ENCODE measurements at places on chromosomes 6 and 20.
A peak's percentile ranks its signal among the peaks of the same experiment; 100 is the strongest.

- no peak for DNase-seq
Observed at GRCh38 chr6:37547564-37548061, 47.9 kb upstream of the CCDC167 start.

DNA sequence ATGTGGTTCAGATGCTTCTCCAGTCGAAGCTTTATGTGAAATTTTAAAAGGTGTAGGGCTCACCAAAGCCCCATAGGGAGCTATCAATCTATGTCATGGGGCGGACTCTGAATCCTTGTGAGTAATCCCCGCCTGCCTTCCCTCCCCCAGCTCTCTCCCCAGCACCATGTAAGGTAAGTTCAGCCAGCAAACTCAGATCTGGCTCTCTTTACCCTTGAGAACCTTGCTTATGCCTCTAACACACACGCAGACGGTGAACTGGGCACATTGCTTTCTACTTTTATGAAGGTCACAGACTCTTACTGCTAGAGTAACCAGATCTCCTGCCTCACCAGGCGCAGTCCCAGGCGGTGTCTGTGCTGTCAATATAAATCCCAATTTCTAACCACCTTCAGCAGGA is 82.6 kb upstream of the CNKSR3 start:
- no peak for DNase-seq

GRCh38 chr6:168240160-168240559 is 79.4 kb downstream of the DACT2 start:
- DNase-seq: no peak

- no peak for DNase-seq
Observed at GRCh38 chr6:163038317-163038716, 310.5 kb downstream of the PACRG start.

- peak; percentile 92 for DNase-seq
Observed at GRCh38 chr20:31543966-31544598, 29.8 kb downstream of the HM13 start.

- no peak for DNase-seq
Observed at GRCh38 chr20:57320358-57320757, 9.2 kb upstream of the SPO11 start.

GRCh38 chr6:2619651-2620050 is 131.1 kb downstream of the MYLK4 start:
- no peak for DNase-seq

- DNase-seq: no peak
Observed at GRCh38 chr6:118630067-118630466, 21.3 kb downstream of the CEP85L start.

DNA sequence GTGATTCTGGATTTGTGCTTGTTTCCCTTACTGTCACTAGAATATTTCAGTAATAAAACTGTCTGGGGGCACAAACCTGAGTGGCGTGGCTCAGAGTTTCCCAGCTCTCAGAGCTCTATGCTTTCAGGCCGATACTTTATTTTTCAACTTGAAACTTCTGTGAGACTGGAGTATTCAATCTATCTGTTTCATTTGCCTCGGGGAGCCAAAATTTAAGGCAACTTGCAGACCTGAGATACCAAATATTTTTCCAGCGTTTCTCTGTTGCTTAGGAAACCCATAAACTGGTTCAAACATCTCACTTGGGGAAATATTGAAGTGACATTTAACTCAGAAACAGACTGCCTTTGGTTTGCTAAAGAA is 74.7 kb downstream of the SOBP start:
- no peak for DNase-seq

- DNase-seq: no peak
Observed at GRCh38 chr20:63407928-63408683, 47.0 kb upstream of the CHRNA4 start.

DNA sequence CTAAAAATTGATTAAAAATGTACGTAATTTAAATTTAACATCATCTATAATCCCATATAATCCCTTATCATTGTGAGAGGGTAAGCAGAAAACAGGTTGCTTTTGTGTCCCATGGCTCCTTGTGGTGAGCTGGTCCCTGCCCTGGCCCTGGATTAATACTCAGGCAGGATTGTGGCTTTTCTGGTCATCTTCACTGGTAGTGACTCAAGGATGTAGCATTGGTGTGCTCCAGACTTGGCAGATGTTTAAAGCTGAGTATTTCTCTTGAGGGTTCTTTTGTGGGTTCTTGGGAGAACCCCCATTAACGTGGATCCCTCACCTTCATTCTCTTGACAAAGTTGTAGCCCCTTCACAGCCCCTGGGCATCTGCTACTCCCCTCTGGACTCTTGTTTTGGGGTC is 39.3 kb downstream of the SNRNP48 start:
- DNase-seq: no peak

GRCh38 chr6:28634761-28635546 is 109.3 kb downstream of the GPX5 start:
- DNase-seq: no peak

GRCh38 chr6:36054415-36054814 is 26.8 kb downstream of the MAPK14 start:
- DNase-seq: no peak

DNA sequence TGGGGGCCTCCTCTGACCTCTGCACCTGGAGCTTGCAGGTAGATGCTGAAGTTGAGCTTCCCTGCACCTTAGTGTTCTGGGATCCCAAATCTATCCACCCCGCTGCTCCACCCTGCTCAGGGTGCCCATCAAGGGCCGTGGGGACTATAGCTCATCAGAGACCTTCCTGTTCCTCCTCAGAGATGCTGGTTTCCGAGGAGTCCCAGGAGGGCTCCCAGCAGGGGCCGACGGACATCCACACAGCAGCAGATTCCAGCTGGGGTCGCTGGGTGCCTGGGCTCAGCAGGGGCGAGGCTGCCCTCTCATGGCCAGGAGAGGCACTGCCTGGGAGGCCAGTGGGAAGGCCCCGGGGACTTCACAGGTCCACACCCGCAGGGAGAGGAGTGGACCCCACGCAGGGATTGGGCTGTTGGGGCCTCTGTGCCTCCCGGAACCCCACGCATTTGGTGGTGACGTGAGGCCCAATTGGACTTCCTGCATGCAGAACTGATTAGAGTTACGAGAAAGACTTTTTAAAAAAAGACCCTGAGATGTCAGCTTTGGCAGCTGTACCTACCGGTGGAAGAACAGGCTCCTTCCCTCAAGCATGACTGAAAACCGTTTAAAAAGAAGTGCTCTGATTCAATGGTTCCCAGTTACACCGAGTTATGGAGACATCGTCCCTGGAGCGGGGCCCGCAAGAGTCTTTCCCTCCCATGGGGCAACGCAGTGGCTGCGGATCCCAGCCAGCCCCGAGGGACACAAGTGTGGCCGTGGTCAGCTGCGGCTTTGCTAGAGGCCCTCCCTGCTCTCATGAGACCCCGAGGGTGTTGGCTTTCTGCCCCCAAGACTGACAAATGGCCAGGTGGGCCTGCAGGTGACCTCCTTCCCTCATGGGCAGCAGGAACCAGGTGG is 25.3 kb upstream of the SLCO4A1 start:
- DNase-seq: peak; percentile 21

DNA sequence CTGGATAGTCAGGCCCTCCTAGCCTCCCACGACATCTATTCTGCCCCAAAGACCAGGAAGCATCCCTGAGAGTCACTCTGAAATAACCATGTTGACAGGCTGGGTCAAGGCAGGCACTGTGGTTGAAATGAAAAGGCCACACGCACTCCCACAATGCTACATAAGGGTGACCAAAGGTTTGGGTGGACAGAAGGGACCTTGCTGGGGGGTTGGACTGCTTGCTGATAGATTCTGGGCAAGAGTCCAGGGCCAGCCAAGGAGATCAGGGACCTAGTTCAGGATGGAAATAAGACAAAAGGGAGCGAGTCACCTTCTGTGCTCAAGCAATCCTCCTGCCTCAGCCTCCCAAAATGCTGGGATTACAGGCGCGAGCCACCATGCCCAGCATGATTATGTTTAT is 32.5 kb upstream of the DSN1 start:
- no peak for DNase-seq

- DNase-seq: no peak
Observed at GRCh38 chr20:43676368-43676767, 9.5 kb downstream of the MYBL2 start.

DNA sequence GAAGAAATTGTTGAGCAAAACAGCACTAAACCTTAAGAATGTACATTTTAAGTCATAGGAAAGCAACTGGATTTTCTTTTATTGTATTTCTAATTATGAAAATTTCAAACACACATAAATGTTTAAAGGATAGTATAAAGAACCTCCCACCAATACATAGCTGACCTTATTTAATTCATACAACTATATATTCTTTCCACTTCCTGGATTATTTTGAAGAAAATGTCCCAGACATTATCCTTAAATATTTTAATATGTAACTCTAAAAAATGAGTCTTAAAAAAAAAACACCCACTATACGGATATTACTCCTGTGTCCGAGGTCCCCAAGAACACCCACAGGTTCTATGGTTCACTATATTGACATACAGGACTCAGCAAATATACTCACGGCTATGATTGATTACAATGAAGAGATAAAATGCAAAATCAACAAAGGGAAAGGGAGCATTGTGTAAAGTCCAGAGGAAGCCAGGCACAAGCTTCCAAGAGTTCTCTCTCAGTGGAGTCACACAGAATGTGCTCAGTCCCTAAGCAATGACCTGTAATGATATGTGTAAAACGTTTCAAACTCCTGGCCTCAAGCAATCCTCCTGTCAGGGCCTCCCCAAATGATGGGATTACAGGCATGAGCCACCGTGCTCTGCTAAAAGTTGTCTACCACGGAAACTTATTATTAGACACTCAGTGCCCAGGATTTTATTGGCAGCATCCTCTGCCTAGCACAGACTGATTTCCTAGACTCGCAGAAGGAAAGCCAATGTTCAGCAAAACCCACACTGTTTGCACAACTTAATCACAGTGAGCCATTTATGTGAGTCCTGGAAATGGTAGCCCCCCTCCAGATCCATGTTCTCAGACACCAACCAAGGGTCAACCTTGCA is 23.2 kb downstream of the GLYATL3 start:
- no peak for DNase-seq

DNA sequence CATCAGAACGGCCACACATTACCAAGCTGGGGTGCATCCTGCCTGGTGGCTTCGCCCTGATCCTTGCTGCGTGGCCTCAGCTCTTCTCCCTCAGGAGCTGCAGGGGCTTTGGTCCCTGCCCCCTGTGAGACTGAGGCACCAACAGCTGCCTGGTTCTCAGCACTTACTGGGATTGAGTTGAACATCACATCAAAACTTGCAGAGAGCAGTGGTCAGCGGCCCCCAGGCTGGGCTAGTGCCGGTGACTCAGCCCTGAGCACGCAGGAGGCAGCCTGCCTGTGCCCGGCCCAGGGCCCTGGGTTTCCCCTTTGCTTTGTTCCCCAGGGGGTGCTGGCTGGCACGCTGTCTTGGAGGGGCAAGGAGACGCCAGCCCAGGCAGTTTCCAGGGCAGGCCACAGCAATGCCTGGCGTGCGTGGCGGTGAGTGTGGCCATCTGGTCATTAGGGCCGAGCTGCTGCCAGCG is 63.3 kb downstream of the DLL1 start:
- DNase-seq: no peak

DNA sequence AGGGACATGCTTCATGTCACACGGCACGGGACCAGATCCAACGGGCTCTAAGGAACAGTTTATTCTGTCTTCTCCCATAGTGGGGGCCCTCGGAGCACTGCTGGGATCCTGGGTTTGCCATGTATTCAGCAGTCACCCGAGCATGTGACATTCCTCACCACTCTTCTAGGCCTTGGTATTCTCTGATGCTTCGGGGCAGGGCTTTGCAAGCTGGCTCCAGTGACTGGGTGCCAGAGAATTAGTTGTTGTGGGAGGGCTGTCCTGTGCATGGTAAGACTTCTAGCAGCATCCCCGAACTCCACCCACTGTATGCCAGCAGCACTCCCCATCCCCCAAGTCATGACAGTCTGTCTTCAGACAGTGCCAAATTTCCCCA is 5.4 kb downstream of the CCN5 start:
- no peak for DNase-seq

GRCh38 chr6:109344226-109344625 is 38.0 kb downstream of the CD164 start:
- no peak for DNase-seq

DNA sequence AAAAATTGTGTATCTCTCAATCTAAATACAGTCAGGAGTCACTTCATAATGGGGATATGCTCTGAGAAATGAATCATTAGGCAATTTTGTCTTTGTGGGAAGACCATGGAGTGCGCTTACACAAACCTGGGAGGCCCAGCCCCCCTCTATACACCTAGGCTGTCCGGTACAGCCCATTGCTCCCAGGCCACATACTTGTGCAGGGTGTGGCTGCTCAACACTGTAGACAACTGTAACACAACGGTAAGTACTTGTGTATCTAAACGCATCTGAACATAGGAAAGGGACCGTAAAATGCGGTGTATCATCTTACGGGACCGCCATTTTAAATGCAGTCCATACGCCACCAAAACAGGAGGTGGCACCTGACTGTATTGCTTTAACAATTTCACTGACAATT is 58.0 kb upstream of the FRMD1 start:
- no peak for DNase-seq

DNA sequence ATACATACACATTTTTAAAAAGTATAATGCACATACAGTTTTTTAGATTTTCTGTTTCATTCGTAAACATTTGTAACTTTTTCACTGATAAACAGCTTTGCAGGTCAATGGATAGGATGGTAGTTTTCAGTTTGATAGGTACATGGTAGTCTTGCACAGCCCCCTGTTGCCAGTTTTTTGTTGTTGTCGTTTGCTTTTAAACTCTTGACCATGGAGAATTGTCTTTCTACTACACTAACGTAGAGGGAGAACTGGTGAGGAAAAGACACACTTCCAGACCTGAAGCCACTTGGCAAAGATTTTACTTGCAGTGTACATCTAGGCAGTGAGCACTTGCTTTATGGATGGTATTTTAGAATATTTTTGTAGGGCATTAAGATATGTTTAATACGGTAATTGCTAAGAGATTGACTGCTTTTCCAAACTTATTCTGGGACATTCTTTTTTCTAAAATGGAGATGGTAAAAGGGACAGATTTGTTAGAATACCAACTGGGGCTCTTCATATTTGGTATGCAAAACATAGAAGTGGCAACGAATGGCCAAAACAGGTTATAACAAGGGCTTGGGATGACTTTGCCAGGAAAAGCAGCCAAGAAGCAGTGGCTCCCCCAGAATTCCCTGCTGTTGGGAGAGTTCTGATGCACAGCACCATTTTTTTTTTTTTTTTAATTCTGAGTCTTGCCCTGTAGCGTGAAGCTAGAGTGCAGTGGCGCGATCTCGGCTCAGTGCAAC is 1.5 kb downstream of the PYGB start:
- no peak for DNase-seq

DNA sequence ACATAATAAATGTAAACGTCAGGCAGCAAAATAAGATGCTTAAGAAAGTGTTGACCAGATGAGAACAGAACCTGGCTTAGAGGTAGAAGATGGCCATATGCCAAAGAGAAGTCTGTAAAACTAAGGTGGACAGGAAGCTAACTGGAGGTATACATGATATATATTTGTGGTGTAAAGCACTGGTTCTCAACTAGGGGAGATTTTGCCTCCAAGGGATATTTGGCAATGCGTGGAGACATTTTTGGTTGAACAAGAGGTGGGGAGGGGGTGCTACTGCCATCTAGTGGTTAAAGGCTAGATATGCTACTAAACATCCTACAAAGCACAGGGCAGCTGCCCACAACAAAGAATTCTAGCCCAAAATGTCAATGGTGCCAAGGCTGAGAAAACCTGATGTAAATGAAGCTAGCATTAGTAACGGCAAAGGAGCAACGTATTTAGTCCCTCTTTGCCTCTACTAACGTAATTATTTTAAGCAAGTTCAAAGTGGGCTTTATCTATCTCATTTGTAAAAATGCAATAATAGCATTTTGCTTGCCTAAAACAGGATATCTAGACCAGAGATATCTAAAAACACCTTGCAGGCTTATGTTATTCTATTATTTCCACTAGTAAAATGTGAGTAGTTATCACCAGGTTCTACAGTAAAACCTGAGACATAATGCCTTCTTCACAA is 182.6 kb downstream of the RNGTT start:
- peak; percentile 46 for DNase-seq

GRCh38 chr6:70423189-70424134 is 10.2 kb downstream of the FAM135A start:
- DNase-seq: no peak
